DMS79 (cell line): ENCODE measurements at places on chromosomes 7 and 10.

DNA sequence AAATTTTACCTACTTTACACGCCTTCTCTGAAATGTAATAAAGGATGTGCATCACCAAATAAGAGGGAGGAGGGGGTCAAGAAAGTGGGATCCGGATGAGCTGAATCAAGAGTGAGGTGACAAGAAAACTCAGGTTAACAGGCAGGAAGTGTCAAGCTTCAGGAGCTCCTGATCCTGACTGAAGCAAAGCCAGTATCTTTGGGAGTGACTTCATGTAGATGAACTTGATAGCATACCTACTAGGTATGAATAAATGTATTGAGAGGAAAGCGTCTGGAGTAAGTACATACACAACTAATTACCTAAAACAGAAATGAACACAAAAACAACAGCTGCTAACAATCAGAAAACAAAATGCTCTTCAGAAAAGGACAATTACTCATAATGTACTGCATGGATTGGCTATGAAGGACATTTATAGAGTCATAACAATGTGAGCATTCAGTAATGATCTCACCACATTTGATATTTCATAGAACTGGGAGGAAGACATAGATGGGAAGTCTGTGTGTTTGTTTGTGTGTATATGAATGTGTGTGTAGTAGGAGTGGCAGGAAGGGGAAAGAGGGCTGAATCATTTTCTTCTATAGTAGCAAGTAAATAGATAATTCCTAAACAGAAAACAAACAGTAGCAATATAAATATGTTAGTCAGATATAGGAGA lies 29.4 kb downstream of the PRKG1 start:
- no peak for DNase-seq

DNA sequence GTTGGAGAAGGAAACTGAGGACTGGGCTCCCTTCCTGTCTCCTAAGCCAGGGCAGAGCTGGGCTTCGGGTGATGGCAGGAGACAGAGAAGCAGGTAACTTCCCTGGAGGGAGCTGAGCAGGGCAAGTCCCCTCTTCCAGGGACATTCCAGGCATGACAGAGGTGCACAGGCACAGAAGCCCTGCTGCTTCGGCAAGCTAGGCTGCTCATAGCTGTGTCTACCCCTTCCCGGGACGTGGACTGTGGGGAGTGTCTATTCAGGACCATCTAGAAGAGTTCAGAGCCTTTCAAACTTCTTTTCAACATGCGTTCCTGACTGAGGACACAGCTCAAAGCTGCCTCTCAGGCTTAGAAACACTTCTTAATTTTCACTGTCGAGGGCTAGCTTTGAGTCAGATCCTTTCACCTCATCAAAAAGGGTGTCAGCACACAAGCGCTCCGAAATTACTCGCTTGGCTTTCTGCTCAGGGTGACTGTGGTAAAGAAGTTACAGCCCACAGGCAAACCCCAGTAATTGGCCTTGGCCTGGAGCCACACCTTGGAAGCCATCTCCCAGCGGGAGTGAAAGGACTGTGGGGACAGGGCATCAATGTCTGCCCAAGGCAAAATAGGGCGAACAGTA lies 63.7 kb upstream of the STEAP1B start:
- no peak for DNase-seq

GRCh38 chr7:136890399-136890798 lies 21.9 kb downstream of the CHRM2 start:
- DNase-seq, result no peak

DNA sequence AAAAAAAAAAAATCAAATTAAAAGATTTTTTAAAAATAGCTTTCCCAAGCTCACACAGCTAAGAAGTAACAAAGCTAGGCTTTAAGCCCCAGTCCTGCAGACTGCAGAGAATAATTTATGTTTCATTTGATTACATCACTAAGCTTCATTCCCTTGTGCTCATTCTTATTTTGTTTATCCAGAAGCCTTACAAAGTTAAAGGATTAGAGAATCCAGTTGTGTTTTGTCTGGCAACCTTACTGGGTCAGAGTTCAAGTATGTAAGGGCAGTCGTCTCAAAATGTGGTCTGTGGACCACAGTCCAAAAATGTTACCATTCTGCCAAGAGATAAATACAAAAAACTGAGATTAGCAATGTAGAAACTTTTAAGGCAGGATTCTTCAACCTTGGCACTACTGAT lies 32.1 kb upstream of the EZH2 start:
- DNase-seq, result no peak

GRCh38 chr7:36312915-36313334 lies 76.7 kb upstream of the ANLN start:
- no peak for DNase-seq

DNA sequence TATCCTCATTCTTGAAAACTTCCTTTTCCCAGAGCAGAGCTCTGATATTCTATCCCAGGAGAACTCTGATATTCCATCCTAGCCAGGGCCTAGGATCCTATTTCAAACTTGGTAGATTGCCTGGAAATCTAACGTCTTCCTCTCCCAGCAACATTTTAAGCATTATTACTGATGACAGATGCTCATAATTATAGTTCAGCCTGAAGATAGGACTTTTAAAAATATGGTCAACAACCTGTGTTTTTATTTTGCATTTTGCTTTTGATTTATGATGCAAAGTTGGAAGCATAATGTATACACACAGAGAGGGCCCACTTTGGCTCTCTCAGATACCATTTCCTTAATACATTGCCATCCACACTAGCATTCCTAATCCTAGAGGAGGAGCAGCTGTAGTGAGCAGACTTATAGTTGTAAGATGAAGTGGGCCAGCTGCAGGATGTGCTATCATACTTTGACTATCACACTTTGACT lies 457.4 kb upstream of the TPK1 start:
- no peak for DNase-seq
